ENCODE measurements at places on chromosomes 7 and 10. TPM values are rescaled to one million over a fixed set of nuclear protein-coding genes. Genes with fewer than 3 reads are reported as not detected.

Gene HOXA3
- total RNA-seq, result not detected

Gene RBP3
- not detected for total RNA-seq

Gene TMEM229A
- not detected for total RNA-seq

Gene C10orf105
- total RNA-seq, result not detected

Gene MLXIPL
- total RNA-seq, result 0.43 TPM

Gene COL13A1
- total RNA-seq, result not detected

Gene ACTL6B
- not detected for total RNA-seq

Gene CACNA2D1
- not detected for total RNA-seq

Gene PPP1R3A
- total RNA-seq, result not detected

Gene CALCR
- total RNA-seq, result not detected

Gene GPR146
- 0.89 TPM for total RNA-seq

Gene LIPM
- total RNA-seq, result not detected

Gene RTKN2
- 1.2 TPM for total RNA-seq

Gene NXPH1
- not detected for total RNA-seq

Gene ZNF804B
- not detected for total RNA-seq

Gene SLC25A40
- total RNA-seq, result 37.8 TPM

Gene CALHM2
- total RNA-seq, result 12.7 TPM

Gene GIMAP8
- 13.7 TPM for total RNA-seq
